ENCODE measurements at places on chromosomes 1 and 21.

DNA sequence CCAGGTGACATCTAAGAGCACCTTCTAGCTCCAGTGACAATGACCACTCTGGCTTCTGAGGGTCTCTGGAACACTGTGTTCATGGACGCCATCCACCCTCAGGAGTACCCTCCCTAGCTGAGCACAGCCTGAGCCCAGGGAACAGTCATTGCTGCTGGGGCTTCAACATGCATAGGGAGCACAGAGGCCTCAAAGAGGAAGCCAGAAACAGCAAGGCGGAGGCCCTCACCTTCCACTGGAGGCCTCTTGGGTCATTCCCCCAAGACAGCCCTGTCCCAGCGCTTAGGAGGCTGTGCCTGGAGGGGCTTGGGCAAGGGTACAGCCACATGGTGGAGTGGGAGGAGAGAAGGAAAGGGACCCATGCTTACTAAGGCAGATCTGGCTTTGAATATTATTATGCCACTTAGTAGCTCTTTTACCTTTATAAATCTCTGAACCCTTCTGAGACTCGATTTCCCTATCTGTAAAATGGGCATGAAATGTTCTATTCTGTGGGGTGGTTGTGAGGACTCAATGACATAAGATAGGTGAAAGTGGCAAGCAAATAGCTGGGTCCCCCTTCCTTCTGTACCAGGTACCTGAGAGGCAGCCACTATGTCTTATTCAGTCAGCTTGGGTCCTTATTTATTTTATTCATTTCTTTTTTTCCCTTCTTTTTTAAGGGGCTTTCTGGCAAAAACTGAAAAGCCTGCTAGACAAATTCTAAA, 32.8 kb downstream of the PTAFR start:
- peak; percentile 49 for DNase-seq

DNA sequence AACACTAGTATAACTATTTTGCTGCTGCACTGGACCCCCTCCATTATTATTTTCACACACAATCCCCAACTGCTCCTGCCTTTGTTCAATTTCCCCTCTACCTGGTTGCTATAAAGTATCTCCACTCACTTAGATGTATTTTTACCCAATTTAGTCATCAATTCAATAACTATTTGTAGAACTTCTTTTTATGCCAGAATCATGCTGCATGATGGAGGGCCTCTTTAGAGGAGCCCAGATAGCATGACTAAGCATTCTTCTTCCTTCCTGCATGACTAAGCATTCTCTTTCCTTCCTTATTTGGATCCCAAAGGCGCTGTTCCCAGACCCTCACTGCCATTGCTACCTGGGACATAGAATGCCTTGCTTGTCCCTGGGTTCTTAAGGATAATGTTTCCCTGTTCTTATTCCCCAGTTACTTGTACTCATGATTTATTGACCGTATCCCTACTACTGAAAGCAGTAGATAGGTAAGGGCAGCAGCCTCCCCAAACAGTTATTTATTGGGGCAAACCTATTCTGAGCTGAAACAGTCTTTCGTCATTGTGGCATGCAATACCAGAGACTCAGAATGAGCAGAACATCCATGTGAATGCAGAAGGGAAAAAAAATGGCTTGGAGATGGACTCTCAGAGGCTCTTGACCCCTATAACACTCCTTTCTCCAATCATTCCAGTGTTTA, 89.3 kb upstream of the AKT3 start:
- DNase-seq, result no peak

DNA sequence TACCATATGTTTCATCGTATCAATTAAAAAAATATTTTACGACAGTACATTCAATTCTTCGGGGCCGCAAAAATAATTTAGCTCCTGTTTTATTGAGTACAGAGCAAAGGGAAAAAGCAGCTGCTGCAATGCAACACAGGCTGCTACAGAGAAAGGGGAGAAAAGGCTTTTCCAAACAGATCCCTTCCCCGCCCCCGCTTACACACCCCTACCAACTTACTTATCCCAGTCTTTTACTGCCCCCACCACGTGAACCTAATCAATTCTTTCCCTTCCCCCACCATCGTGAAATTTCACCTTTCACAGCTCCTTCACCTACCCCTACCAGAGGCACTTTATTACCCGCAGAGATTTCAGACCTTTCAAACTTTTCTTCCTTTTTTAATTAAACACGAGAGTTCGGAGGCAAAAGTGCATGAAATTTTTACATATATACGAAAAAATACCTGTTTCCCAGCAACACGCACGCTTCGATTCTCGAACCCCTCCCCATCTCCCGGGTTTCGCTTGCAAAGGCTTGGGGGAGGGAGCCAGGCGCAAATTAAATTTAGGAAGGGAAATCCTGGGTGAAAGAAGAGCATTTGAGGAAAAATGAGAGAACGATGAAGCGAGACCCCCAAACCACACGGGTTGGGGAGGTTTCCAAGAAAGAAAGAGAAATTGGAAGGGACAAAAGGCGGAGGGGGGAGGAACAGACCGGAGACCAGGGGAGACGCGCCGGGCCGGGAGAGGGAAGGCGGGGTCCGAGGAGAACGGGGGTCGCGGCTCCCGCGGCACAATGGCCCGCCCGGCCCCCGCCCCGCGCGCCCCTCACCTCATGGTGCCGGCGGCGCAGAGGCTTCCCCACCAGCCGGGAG, 823 bp downstream of the ENAH start:
- no peak for DNase-seq

- DNase-seq, result no peak
Observed at GRCh38 chr1:168535536-168535935, 8.3 kb downstream of the XCL2 start.

- no peak for DNase-seq
Observed at GRCh38 chr1:64550510-64550909, 80.6 kb downstream of the CACHD1 start.

DNA sequence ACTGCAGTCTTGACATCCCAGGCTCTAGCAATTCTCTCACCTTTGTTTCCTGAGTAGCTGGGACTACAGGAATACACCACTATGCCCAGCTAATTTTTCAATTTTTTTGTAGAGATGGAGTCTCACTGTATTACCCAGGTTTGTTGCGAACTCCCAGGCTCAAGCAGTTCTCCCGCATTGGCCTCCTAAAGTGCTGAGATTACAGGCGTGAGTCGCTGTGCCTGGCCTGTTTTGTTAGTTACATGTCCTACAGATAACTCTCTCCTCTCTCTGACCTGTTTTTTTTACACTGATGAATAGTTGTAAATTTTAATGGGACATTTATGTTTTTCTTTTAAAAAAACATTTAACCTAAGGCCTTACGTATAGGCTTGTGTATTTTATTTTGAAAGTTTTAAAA, 19.8 kb downstream of the PTBP2 start:
- no peak for DNase-seq

DNA sequence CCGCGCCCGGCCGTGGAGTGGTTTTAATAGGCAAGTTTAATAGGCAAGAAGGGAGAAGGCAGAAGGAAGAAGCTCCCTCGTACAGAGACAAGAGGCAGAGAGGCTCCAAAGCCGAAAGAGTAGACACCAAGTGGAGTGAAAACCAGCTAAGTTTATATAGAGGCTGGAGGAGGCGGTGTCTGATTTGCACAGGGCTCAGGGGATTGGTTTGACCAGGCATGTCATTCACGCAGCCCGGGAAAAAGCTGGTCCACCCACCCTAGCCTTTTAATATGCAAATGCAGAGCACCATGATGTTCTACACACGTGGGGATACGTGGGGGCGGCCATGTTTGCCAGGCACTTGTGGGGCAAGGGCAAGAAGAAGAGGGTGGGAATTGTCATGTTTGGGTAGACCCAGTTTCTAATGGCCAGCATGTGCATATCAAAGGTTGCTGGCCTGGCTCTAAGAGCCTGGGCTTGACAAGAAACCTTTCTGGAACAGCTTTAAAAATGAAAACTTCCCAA, 18.0 kb upstream of the SOD1 start:
- no peak for DNase-seq

GRCh38 chr21:27511233-27511632, 544.3 kb upstream of the ADAMTS5 start:
- no peak for DNase-seq

DNA sequence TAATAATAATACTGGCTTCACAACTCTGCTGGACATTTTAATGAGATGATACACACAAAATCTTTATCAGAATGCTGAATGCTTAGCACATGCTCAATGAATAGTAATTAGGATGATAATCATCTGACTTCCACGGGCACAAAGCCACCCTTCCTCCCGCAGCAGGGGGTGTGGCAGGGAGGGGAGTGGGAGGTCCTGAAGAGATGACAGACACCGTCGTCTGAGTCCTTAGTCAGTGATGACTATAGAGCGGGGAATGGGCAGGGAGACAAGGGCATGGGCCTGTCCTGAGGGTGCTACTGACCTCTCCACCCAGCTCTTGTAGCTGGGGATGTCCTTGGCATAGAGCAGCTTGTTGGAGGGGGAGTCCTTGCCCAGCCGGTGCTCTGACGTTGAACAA, 117.6 kb upstream of the CD34 start:
- no peak for DNase-seq

- peak; percentile 77 for DNase-seq
Observed at GRCh38 chr1:167627615-167627864, 2.5 kb upstream of the RCSD1 start.

- peak; percentile 76 for DNase-seq
Observed at GRCh38 chr1:94602316-94602715, 60.8 kb upstream of the F3 start.

DNA sequence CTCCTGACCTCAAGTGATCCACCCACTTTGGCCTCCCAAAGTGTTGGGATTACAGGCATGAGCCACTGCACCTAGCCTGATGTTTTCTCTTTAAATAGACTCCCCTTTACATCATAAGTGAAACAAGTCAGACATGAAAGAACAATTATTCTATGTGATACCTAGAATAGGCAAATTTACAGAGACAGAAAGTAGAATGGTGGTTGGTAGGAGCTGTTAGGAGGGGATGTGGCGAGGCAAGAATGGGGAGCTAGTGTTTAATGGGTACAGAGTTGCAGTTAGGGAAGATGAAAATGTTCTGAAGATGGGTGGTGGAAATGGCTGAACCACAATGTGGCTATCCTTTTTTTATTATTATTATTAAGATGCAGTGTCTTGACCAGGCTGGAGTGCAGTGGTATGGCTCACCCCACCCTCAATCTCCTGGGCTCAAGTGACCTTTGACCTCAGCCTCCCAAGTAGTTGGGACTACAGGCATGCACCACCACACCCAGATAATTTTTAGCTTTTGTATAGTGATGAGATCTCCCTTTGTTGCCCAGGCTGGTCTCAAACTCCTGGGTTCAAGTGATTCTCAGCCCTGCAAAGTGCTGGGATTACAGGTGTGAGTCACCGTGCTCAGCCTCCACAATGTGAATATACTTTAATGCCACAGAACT, 28.4 kb downstream of the ELF3 start:
- no peak for DNase-seq

- peak; percentile 22 for DNase-seq
Observed at GRCh38 chr1:164588516-164589341, 29.7 kb downstream of the PBX1 start.

DNA sequence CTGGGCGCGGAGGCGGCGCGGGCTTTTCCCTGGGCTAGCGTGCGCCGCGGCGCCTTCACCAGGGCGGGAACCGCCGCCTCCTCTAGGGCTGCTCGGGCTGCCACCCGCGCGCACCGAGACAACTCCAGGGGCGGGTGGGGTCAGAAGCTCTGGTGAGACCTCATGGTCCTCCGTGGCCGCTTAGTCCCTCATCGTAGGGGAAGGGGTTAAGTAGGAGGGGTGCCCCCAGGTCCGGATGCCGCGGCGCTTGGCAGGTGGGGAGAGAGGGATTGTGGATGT, 559 bp downstream of the SERTAD4 start:
- DNase-seq, result peak; percentile 47

GRCh38 chr1:165444897-165445370, at the start of gene RXRG:
Gene RXRG (minus strand): TSS chr1:165445126. CDS start chr1:165444893, 233 bp downstream.
- peak; percentile 20 for DNase-seq

DNA sequence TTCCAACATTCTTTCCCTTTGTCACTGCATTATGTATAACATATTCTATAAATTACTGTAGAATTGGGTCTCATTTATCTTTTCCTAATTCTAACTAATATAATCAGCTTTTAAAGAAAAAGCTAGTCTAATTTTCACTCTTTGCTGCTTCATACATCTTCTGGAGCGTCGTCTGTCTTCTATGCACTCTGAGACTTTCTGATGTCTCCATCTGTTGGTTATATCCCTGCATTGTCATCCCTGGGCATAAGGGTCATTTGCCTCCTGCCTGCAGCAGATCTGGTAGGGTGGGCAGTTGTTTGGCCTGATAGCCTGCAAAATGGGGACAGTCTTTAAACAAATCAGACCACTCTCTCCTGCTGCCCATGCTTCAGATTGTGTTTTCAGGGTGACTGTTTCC, 40.8 kb upstream of the DYNLT5 start:
- DNase-seq, result no peak

Data from suppressor macrophage treated with lipopolysaccharide for 1 hour (primary cell).